ENCODE measurements at places on chromosomes 11 and 22. TPM values are rescaled to one million over a fixed set of nuclear protein-coding genes. Genes with fewer than 3 reads are reported as not detected.

GAL3ST1 gene
- 1.6 TPM for total RNA-seq

RAB38 gene
- 0.63 TPM for total RNA-seq

OR8D1 gene
- total RNA-seq, result not detected

INS gene
- total RNA-seq, result not detected

PHOX2A gene
- total RNA-seq, result not detected

ANKK1 gene
- not detected for total RNA-seq

MAP4K2 gene
- 15.7 TPM for total RNA-seq

NEFH gene
- total RNA-seq, result 0.63 TPM

TREH gene
- not detected for total RNA-seq

KRTAP5-7 gene
- not detected for total RNA-seq

STX3 gene
- 49.5 TPM for total RNA-seq

MUC5B gene
- total RNA-seq, result not detected

CPT1B gene
- total RNA-seq, result 18.2 TPM

P4HA3 gene
- total RNA-seq, result not detected

LRRC56 gene
- total RNA-seq, result 1.9 TPM

UBASH3B gene
- 25.7 TPM for total RNA-seq

GRK3 gene
- 57.9 TPM for total RNA-seq

FZD4 gene
- total RNA-seq, result 29.1 TPM

CNTN5 gene
- 15.7 TPM for total RNA-seq

DBX1 gene
- not detected for total RNA-seq

PNPLA5 gene
- total RNA-seq, result not detected

SLC22A25 gene
- not detected for total RNA-seq

CLMP gene
- 61.3 TPM for total RNA-seq

PAK1 gene
- total RNA-seq, result 98.0 TPM

MMP27 gene
- not detected for total RNA-seq

PNPLA3 gene
- 23.8 TPM for total RNA-seq

SDHAF2 gene
- total RNA-seq, result 52.3 TPM

CRYBB3 gene
- total RNA-seq, result not detected

SCARF2 gene
- 1.6 TPM for total RNA-seq

OR10D3 gene
- total RNA-seq, result not detected

ZNF215 gene
- total RNA-seq, result 6.3 TPM

DLG2 gene
- 482 TPM for total RNA-seq

BTG4 gene
- not detected for total RNA-seq

OR51E2 gene
- not detected for total RNA-seq
